ENCODE measurements at places on chromosomes 12 and 14.

- H3K27ac ChIP-seq = no peak overlapping the region
- H3K27me3 ChIP-seq = peaks cover 70% of the 10 kb centered on the region
- peak overlapping the region; percentile 82 for H3K4me3 ChIP-seq
- H3K36me3 ChIP-seq = no peaks in the 10 kb centered on the region
- DNase-seq = no peak
- H3K4me1 ChIP-seq = no peaks in the 10 kb centered on the region
Observed at GRCh38 chr12:57727758-57728395, 10.7 kb downstream of the AGAP2 start.

- no peaks in the 10 kb centered on the region for H3K36me3 ChIP-seq
- no peak overlapping the region for H3K4me3 ChIP-seq
- H3K4me1 ChIP-seq = no peaks in the 10 kb centered on the region
- H3K27me3 ChIP-seq = no peaks in the 10 kb centered on the region
- DNase-seq = no peak
Observed at GRCh38 chr12:43396671-43397070, 155.3 kb downstream of the ADAMTS20 start.

GRCh38 chr12:103043531-103044486 is 86.3 kb downstream of the ASCL1 start:
- no peak for DNase-seq
- peaks cover 1% of the 10 kb centered on the region for H3K27me3 ChIP-seq
- no peaks in the 10 kb centered on the region for H3K36me3 ChIP-seq
- H3K27ac ChIP-seq = no peak overlapping the region
- H3K4me1 ChIP-seq = peaks cover 9% of the 10 kb centered on the region

DNA sequence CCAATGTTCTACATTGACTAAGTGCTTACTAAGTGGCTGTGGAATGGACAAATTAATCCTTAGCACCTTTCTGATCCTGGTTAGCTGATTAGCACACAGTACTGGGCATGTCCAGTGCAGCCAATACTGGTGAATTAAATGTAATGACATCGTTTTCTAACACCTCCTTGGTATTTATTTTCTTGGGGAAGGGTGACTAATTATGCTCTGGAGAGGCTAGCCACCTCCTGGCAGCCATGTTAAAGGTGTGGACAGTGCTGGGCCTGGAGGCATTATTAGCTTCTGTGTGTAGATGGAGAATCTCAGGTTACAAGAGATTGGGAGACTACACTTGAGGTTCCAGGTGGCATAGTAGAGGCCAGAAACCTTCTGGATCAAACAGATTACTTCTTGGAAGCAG is 230.9 kb upstream of the DDHD1 start:
- DNase-seq = no peak
- H3K27ac ChIP-seq = no peak overlapping the region
- H3K4me1 ChIP-seq = no peaks in the 10 kb centered on the region
- no peaks in the 10 kb centered on the region for H3K36me3 ChIP-seq
- no peak overlapping the region for H3K4me3 ChIP-seq

All from H1 (cell line).